ENCODE measurements at places on chromosomes 11 and 22.

DNA sequence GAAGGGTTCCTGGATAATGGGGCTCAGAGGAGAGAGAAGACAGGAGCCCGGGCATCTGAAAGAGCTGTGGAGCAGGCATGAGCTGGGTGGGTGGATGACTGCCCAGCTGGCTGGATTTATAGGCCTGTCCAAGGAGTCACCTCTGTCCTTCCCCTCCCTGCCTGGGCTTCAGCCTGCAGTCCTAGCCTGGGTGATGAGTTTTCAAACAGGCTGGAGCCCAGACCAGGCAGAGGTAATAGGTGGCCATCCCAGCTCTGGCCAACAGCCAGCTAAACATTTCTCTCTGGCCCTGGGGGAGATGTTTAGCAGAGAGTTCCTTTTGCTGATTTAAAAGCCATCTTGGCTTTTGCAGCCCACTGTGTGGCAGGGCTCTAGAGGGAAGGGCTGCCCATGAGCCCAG lies 5.4 kb downstream of the C11orf96 start:
- DNase-seq, result no peak

- DNase-seq, result no peak
These were observed 40.1 kb downstream of the CSRP3 start for GRCh38 chr11:19161651-19162050.

DNA sequence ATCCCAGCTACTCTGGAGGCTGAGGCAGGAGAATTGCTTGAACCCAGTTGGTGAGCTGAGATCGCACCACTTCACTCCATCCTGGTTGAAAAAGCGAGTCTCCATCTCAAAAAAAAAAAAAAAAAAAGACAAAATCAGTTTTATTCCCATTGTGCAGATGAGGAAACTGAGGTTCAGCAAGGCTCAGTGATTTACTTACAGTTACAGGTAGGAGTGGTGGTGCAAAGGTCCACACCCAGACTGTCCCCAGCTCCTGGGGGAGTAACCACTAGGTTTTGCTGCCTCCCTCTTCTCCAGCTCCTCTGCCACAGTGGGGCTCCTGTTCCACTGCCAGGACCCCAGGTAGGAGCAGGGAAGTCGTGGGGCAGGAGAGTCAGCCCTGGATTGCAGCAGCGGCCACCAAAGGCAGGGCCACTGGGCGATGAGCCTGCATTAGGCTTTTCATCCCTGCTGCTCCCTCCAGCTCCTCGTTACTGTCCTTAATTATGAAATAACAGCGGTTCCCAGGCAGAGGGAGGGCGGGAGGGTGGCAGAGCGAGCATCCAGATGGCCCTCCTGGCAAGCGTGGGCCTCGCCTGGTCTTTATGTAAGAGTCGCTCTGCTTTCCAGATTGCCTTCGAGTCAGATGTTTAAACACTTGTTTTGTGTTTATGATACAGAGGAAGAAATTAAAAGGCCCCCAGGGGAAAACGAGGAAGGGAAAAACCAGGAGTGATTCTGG lies 15.5 kb upstream of the RASD2 start:
- peak; percentile 54 for DNase-seq

GRCh38 chr22:49010070-49010863 lies 817.4 kb downstream of the BRD1 start:
- DNase-seq, result no peak

GRCh38 chr11:4672470-4672869 lies 25.2 kb downstream of the OR51E2 start:
- no peak for DNase-seq

GRCh38 chr11:78379039-78379670 lies 38.5 kb downstream of the GAB2 start:
- DNase-seq, result no peak

- DNase-seq, result no peak
These were observed 201.0 kb upstream of the NAV2 start for GRCh38 chr11:19511413-19512183.

- no peak for DNase-seq
These were observed 56.2 kb downstream of the SOX6 start for GRCh38 chr11:16299884-16300782.

DNA sequence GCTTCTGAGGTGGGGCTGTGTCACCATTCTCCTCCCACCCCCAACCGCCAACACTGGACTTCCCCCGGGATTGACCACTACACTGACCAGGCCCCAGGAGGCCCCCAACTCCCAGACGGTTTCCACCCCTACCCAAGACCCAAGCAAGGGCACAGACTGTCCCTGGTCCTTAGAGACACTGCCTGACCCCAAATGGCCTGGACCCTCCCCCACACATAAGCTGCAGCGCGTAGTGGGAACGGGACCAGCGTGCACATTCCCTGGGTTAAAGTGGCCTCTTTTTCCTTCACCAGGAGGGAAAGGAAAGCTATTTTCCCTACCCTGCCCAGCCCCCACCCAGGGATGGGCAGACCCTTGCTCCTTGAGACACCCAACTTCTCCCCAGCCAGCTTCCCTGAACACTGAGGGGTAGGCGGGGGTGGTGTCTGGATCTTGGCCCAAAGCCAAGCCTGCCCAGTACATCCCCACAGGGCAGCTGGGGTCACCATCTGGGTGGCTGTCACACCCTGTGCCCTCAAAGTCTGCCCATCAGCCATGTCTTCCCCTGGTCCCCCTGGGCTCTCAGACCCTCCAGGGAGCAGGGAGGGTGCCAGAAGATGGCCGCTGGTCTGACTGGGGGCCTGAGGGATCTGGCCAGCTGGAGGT lies 1.6 kb upstream of the MAPK12 start:
- DNase-seq, result no peak

GRCh38 chr11:77506857-77507256 lies 33.0 kb upstream of the PAK1 start:
- no peak for DNase-seq

GRCh38 chr11:76698321-76699043 lies 27.9 kb upstream of the LRRC32 start:
- no peak for DNase-seq

GRCh38 chr11:2989006-2989405 lies 3.1 kb downstream of the NAP1L4 start:
- DNase-seq, result no peak

- no peak for DNase-seq
These were observed 695.5 kb downstream of the FAM181B start for GRCh38 chr11:82038154-82038553.

DNA sequence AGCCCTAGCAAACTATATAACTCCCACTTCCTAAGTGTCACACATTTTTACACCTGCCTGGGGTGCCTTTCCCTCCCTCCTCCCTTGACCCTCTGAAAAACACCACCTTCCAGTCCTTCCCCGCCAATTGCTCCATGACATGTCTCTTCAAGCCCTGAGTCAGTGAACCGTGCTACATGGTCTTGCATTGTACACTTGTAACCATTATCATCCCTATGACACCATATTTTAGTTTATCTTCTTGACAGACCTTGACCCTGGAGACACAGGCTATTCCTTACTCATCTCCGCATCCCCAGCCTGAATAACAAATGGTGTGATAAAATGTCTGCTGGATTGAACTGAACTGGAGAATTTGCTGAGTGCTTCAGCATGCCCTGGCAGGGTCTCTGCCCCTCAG lies 36.9 kb downstream of the TNKS1BP1 start:
- no peak for DNase-seq

GRCh38 chr11:1967641-1968225 lies 20.6 kb downstream of the MRPL23 start:
- DNase-seq, result no peak

DNA sequence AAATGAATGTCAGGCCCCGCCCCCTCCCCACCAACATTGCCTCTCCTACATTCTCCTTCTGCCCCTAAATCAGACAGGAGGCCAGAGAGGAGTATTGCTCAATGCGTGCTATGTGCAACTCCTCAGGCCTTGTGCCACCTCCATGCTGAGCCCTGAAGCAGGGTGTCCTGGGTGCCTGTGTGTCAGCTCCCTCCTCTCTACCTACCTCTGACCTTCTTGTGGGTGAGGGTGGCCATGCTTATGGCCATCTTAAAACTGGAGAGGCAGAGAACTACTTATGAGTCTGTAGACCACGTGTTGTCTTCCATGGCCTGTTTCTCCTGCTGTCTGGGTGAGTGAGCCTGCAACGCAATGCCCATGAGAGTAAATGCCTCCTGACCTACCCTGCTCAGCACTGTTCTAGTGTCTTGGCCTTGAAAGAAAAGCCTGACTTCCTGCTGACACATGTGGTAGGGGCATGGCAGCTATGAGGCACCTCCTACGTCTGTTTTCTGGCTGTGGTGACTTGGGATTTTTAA lies 10.5 kb downstream of the MCAM start:
- DNase-seq, result no peak

- DNase-seq, result no peak
These were observed 2.2 kb upstream of the KCNQ1OT1 start for GRCh38 chr11:2701898-2702434.

DNA sequence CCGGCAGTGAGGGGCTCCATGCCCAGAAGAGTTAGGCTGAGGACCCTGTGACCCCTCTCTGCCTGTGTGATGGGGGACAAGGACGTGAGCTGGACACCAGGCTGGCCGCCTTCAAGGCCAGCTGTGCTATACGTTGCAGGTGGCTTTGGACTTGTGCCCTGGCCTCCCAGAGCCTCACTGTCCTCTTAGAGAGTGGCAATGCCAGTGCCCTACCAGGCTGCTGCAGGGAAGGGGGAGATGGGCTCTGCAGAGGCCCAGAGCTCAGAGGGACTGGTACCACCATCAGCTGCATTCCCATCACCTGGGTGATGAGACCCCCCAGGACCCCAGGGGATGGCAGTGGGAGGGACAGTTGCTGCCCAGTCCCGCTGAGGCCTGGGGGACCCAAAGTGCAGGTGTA lies 90.4 kb upstream of the SHISAL1 start:
- no peak for DNase-seq

GRCh38 chr11:36268337-36268985 lies 20.8 kb downstream of the COMMD9 start:
- no peak for DNase-seq

GRCh38 chr11:47318166-47318565 lies 34.3 kb downstream of the MYBPC3 start:
- no peak for DNase-seq

- no peak for DNase-seq
These were observed 21.2 kb upstream of the B3GAT1 start for GRCh38 chr11:134433251-134433650.

DNA sequence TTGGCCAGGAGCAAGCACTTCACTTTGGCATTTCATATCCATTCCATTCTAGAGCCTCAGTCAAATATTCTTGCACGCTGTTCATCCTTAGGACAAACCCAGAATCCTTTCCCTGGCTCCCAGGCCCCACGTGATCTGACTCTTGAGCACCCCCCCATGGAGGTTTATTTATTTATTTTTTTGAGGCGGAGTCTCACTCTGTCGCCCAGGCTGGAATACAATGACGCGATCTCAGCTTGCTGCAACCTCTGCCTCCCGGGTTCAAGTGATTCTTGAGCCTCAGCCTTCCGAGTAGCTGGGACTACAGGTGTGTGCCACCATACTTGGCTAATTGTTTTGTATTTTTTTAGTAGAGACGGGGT lies 12.7 kb upstream of the TSGA10IP start:
- no peak for DNase-seq

GRCh38 chr11:110478410-110478809 lies 48.7 kb downstream of the FDX1 start:
- DNase-seq, result no peak

DNA sequence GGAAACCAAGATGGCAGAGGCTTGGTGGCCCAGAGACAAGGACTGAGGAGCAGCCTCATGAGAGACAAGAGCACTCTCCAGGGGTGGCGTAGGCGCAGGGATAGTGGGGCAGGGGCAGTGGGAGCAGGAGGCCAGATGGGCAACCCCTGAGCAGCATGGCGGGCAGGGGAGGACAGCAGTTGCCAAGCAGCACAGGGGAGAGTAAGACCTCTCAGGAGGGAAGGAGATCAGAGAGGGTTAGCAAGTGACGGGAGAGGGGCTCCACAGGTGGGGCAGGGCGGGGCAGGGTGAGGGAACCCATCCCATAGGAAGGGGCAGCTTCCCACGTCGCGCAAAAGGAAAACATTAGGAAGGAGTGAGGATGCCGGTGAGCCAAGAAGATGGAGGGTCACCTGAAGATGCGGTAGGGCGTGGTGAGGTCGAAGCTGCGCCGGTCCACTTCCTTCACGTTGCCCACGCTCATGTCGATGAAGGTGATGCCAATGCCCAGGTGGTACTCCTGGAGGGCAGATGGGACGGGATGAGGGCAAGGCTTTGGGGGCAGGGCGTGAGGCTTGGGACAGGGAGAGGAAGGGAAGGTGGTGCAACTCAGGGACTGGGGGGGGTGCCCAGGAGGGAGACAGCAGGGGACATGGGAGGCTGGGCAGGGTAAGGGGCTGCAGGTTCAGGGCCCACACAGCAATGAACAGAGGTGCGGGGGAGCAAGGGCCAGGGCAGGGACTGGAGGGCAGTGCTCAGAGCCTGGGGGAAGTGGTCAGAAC lies 35.4 kb upstream of the PDE2A start:
- DNase-seq, result no peak

DNA sequence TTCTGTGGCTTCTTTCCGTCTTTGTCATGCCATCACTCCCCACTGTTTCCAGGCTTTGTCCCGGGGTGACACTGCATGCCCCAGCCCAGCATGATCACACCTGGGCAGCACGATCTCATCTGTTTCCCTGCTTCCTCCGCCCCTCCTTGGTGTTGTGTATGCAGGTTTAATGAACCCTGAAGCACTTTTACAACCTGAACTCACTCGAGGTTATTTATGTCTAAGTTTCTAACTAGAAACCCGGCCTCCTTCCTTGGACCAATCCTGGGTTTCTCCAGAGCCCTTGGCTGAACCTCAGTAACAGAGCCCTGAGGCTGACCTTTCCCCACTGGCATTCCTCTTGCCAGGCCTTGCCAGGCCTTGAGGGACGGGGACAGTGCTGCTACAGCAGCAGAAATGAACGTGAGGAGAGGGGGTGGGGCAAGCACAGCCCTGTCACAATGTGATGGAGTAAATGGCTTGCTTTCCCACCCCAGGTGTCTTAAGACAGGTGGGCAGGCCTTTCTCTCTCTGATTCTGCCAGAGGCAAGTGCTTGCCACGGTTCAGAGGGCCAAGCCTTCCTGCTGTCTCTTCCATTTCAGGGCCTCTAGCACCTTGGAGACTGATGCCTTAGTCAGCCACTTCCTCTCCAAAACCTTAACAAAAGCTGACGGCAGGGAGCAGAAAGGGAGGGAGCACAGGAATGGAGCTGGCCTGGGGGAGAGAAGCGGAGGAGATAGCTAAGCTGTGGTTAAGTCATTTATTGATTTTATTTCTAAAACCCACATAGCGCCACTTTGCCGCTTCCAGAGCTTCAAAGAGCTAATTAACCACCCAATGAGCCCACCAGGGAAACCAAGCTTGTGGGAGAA lies 3.1 kb upstream of the PYGM start:
- no peak for DNase-seq

Measured in urinary bladder (tissue), 4 donors.